ENCODE measurements at places on chromosomes 2 and 18. TPM values are rescaled to one million over a fixed set of nuclear protein-coding genes. Genes with fewer than 3 reads are reported as not detected.

AGXT gene
- not detected for total RNA-seq

EGR4 gene
- not detected for total RNA-seq

FBLN7 gene
- total RNA-seq: 5.2 TPM

POTEE gene
- total RNA-seq: 0.40 TPM

M1AP gene
- not detected for total RNA-seq

GALNT13 gene
- total RNA-seq: 4.2 TPM

CKAP2L gene
- 21.8 TPM for total RNA-seq

CTAGE1 gene
- not detected for total RNA-seq

GPC1 gene
- total RNA-seq: 22.2 TPM

MITD1 gene
- total RNA-seq: 39.1 TPM

STPG4 gene
- 0.13 TPM for total RNA-seq

LRP1B gene
- 0.07 TPM for total RNA-seq

TXNDC2 gene
- total RNA-seq: 0.07 TPM

SERPINB4 gene
- not detected for total RNA-seq

ARHGAP28 gene
- total RNA-seq: 14.1 TPM

PPP1R7 gene
- 56.9 TPM for total RNA-seq

POTEI gene
- total RNA-seq: 0.66 TPM

GBX2 gene
- total RNA-seq: 11.6 TPM

FBXO41 gene
- total RNA-seq: 0.66 TPM

ALPG gene
- not detected for total RNA-seq

All from thoracic aorta endothelial cell (primary cell).